ENCODE measurements at places on chromosomes 4 and X.
A peak's percentile ranks its signal among the peaks of the same experiment; 100 is the strongest.

- DNase-seq = no peak
Observed at GRCh38 chr4:151434183-151434860, 25.3 kb downstream of the FHIP1A start.

- no peak for DNase-seq
Observed at GRCh38 chr4:7799306-7799705, 140.4 kb downstream of the AFAP1 start.

DNA sequence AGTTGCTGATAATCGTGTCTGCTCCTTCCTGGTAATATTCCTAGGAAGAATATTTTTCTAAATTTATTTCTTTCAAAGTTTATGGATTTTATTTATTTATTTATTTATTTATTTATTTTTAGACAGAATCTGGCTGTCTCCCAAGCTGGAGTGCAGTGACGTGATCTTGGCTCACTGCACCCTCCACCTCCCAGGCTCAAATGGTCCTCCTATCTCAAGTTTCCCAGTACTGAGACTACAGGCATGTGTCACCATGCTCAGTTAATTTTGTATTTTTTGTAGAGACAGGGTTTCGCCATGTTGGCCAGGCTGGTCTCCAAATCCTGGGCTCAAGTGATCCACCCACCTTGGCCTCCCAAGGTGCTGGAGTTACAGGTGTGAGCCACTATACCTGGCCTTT, 48.9 kb downstream of the PDLIM5 start:
- DNase-seq = no peak

DNA sequence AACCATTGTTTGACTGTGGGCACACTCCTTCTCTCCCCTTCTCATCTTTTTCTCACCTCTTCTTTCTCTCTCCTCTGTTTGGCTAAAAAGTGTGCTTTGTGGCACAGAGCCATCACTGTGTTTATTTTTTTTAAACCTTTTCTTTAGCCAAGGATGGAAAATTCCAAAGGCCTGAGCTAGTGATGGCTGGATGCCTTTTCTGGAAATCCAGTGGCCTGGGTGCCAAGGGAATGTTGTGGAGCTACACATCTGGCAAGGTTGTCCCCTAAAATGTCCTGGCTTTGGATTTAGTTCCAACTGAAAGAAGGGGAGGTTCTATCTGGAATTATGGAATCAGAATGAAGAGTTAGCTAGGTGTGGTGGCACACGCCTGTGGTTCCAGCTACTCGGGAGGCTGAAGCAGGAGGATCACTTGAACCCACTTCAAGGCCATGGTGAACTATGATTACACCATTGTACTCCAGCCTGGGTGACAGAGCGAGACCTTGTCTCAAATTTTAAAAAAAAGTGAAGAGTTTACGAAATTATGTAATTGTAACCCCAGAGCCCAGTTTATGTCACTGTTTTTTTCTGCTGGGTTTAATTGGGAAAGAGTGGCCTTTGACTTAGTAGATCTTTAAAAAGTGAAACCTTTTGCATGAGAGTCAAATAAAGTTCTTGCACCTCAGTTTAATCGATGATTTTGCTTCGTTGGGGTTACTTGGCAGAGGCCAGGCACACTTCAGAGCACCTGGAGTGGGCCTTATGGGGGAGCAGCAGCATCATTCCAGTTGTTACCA, 17.7 kb downstream of the DOCK11 start:
- no peak for DNase-seq

- DNase-seq = no peak
Observed at GRCh38 chrX:152418025-152418424, 33.1 kb downstream of the GABRA3 start.

GRCh38 chr4:185587427-185588161, 52.3 kb upstream of the PDLIM3 start:
- DNase-seq = no peak

DNA sequence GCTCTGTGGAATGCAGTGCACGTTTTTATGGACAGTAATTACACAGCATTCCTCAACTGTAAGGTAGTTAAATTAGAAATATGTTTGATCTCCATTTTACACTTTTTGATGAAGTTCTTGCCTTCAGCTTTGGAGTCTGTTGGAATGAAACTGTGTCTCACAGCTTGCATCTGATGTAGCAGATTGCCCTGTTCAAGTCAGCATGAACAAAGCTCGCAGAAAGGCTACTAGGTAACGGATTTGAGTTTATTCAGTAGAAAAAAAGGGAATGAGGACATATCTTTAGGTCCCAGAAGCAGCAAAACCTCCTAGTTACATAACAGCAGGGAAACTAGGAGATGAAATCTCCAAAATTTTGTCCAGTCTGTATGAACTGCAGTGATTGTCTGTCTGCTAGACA, 24.3 kb upstream of the CBLL2 start:
- DNase-seq = no peak

- DNase-seq = no peak
Observed at GRCh38 chrX:153870791-153871360, 15.1 kb downstream of the L1CAM start.

- no peak for DNase-seq
Observed at GRCh38 chr4:52846502-52846901, 15.6 kb upstream of the RASL11B start.

DNA sequence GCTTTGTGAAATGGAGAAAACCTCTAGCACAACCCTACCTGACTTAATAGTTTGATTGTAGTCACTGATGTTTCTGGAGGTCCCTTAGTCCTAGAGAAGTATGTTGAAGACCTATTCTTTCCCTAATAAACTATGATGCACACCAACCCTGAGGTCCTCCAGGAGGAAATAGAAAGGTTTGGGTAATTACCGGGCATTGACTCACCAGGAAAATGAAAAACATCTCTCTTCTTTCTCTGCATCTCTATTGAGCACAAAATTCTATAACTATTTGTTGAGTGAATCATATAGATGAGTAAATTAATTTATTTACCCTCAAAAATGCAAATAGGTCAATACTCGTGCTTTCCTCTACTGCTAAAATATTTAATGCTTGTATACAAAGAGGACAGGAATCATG, 582.4 kb upstream of the FAM241A start:
- no peak for DNase-seq

GRCh38 chrX:28158019-28158777, 176.9 kb upstream of the DCAF8L1 start:
- DNase-seq = no peak

DNA sequence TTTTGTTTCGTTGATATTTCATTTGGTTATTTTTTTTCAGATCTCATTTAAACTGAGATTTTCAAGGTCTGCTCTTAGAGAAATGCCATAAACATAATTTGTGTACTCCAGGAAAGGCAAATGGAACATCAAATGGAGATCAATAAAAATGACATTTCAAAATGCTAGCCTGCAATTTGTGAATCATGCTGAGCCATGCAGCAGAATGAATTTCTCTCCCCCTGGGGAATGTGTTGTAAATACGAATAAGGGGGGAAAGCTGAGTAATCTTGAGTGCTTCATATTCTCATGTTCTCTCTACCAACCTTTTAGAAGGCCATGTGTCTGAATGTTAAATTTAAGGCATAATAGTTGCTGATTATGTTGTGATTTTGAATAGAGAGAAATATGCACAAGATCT, 7.8 kb downstream of the ZCCHC4 start:
- DNase-seq = no peak

- no peak for DNase-seq
Observed at GRCh38 chr4:109067508-109068235, 234.8 kb downstream of the COL25A1 start.

GRCh38 chr4:189117426-189117825, 823.2 kb upstream of the FRG1 start:
- DNase-seq = no peak

DNA sequence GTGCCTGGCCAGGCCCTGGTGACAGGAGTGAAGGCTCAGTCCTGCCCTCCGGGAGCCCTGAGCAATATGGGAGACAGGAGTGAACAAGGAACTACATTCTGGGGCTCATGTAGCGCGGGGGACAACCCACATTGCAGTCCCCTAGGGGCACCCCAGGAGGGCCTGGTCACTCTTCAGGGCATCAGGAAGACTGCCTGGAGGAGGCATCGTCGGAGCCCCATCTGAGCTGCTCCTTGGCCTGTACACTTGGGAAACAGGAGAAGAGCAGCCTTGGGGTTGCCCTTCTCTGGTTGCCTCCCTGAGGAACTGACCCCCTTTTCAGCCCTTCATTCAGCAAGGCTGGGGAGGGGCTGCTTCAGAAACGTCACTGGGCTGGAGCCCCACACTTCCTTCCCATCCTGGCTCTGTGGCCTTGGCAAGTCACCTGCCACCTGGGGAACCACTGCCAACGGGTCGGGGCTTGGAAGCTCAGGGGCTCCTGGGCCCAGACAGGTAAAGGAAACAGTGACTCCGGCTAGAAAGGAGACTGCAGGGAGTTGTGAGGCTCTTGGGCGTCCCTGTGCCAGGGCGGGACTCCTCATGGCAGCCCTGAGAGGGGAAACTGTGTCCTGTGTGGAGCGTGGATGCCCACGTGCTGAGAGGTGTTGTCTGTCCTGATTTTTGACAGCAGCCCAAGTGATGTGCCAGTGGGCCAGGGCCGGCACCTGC, 10.1 kb downstream of the WFS1 start:
- no peak for DNase-seq

DNA sequence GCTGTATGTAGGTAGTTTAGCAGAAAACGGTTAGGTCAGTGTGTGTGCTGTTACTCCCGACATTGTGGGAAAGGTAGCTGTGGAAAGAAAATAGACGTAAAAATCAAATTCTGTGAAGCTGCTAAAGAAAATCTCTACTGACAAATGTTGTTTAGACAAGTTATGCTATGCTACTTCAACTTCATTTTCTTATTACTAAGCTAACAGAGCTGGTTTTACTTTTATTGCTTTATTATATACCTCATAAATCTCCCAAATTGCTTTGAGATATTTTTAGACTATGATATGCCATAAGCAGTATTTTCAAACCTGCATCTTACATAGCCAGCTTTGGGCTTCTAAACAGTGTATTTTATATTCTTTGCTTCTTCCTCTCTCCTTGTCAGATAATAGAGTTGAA, 108.2 kb upstream of the PACRGL start:
- DNase-seq = no peak

DNA sequence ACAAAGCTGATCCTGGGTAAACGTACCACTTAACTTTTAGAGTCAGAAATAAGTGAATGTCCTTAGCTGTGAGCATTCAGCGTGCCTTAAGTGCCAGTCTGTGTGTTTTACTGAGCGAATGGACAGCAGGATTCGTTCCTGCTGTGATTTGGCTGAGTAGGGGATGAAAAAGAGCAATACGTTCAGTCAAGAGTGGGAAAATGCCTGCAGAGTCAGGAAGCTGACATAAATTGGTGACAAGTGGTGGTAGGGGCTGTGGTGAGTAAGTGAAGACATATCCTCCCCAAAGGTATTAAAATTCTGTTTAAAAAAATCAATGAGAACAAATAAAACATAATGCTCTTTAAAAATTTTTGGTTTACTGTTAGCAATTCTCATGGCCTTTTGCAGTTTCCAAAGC, 56.6 kb upstream of the TNIP3 start:
- DNase-seq = no peak

DNA sequence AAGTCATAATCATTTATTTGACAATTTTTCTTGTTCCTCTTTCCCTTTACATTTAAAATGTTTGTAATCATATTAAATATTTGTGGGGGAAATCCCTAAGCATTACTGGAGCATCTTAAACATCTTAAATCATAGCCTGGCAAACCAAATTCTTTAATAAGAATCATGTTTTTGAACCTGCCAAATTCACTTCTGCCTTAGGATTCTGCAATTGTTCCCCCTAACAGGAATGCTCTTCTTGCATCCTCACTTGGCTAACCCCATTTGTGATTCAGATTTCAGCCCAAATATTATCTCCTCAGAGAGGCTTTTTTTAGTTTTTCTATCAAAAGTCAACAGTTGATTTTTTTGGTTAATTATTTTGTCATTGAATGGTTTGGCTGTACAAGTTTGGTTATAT, 241.1 kb downstream of the MAPK10 start:
- DNase-seq = no peak

DNA sequence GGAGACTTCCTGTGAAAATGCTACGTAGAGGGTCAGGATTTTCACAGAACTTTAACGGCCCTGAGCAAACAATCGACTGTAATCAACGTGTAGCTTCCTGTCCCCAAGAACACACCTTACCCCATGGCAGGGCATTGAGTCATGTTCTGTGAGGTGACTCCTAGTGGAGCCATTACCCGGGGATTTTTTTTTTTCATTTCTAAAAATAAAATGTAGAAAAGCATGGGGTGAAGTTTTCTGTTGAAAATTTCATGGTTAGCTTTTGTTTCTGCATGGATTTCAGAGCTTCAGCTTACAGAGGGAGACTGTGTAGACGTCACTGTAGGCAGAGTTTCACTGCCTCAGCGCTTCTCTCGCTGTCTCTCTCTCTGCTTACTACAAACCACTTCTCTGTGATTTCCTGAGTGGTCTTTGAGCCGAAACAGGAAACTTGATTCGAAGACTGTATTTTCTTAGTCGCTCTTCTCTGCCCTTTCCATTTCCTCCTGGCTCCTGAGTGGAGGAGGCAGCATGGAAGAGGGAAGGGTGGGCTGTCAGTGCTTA, 111.7 kb downstream of the NFKB1 start:
- no peak for DNase-seq

- DNase-seq = no peak
Observed at GRCh38 chr4:168453146-168453545, 27.1 kb downstream of the DDX60L start.

- peak; percentile 19 for DNase-seq
Observed at GRCh38 chrX:153726286-153727122, 1.8 kb downstream of the ABCD1 start.

DNA sequence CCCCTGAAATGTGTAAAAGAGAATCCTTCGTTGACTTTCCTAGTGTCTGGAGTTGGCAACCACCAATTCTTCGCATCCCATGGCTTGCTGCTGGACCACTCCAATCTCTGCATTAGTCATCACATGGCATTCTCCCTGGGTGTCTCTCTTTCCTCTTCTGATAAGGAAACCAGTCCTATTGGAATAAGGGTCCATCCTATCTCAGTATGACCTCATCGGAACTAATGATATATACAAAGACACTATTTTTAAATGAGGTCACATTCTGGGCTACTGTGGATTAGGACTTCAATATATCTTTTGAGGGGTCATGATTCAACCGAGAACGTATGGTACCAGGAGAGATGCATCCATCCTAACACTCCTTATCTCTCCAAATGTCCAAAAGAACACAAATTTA, 259.1 kb upstream of the CPEB2 start:
- no peak for DNase-seq

DNA sequence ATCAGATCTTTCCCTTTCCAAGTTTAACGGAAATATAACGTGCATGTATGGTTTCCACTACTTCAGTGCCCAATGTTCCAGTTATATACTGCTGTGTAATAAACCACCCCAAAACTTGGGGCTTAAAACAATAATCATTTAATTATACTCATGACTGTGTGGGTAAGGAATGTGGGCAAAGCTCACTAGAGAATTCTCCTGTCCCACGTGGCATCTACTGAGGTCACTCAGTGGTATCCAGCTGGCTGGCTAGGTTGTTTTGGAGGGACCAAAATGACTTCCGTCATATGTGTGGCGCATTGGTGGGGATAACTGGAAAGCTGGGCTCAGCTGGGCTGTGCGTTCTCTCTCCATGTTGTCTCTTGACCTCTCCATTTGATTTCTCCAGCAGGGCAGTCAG, 18.5 kb downstream of the ZCCHC18 start:
- no peak for DNase-seq

DNA sequence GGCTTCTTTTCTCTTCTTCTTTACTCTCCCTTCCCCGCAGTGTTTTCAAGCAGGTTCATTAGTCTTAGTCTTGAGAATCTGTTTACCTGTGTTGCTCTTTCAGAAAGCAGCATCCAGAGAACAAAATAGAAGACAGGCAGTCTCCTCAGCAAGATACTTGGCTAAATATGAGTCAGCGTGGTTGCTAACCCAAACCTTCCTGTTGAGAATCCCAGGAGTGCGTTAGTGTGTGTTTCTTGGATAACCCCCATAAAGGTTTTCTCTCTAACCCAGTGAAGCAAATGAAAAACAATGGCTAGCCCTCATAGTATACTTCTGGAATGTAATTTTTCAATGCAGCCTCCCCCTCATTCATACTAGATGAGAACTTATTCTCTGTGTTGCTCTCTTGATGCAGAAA, 41.1 kb downstream of the BMPR1B start:
- no peak for DNase-seq
